ENCODE measurements at places on chromosomes 2 and 18.
A peak's percentile ranks its signal among the peaks of the same experiment; 100 is the strongest.

DNA sequence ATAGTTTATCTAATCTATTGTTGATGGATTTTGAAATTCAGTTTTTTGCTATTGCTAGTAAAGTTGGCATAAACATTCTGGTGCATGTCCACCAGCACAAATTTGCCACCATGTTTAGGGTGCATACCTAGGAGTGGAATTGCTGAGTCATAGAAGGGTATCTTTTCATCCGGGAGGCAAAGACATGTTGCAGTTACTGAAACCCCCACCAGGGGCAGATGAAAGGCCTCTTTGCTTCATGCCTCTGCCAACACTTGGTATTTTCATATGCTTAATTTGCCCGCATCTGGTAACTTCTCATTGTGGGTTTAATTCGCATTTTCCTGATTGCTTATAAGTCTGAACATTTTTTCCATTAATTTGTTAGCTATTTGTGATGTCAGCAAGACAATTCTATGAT is 8.2 kb downstream of the DCC start:
- DNase-seq, result peak; percentile 66

GRCh38 chr2:134398300-134398699 is 144.4 kb downstream of the MGAT5 start:
- DNase-seq, result no peak

DNA sequence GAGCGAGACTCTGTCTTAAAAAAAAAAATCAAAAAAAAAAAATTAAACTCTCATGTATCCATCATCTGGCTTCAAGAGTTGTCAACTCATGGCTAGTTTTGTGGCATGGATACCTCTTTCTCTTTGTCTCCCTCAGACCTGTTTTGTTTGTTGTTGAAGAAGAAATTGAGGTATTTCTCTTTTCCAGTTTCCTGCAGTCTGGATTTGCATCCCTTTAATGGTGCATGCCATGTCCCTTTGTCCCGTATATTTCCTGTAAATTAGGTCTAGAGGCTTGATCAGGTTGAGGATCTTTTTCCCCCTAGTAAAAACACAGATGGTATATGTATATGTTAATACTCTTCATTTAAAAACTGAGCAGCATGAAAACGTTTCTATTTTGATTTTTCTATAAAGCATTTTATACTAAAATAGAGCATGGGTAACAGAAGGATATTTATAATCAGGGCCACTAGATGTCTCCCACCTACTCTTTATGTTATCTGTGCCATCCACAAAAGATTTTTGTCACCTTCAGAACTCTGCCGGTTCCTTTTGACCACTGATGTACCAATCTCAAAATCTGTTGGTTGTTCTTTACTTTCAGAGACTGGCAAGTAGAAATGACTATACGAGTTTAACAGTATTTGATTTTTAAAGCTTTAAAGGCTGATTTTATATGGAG is 80.1 kb downstream of the GALNT1 start:
- peak; percentile 26 for DNase-seq

- no peak for DNase-seq
Observed at GRCh38 chr18:61608316-61608715, 275.1 kb downstream of the CDH20 start.

- peak; percentile 65 for DNase-seq
Observed at GRCh38 chr2:74481961-74482800, 617 bp downstream of the CCDC142 start.

- DNase-seq, result no peak
Observed at GRCh38 chr2:5868931-5869330, 176.7 kb downstream of the SOX11 start.

DNA sequence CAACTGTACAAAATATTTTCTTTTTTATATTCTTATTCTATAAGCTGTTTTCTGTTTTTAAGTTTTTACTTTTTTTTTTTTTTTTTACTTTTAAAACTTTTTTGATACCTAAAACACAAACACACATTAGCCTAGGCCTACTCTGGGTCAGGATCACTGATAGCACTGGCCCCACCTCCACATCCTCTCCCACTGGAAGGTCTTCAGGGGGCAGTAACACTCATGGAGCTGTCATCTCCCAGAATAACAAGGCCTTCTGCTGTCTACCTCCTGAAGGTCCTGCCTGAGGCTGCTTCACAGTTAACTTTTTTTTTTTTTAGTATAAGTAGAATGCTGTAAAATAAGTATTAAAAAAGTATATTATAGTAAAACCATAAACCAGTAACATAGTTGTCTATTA is 415.1 kb downstream of the PTPRM start:
- DNase-seq, result no peak

DNA sequence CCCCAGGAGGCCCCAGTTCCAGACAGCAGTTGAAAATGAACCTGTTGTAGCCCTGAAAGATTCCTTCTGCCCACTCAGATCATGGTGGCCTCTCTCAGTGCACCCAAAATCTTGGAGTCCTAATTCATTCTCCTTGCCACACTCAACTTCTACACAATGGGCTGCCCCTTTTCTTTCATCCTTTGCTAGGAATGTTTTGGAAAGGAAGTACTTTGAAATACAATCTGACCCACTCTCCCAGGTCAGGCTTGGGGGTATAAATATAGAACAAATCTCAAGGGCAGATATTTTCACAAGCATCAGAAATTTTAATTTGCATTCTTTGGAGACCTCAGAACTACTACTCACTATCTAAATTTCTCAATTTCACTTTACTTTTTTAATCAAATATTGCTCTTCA is 103.2 kb upstream of the SH3BP4 start:
- no peak for DNase-seq

DNA sequence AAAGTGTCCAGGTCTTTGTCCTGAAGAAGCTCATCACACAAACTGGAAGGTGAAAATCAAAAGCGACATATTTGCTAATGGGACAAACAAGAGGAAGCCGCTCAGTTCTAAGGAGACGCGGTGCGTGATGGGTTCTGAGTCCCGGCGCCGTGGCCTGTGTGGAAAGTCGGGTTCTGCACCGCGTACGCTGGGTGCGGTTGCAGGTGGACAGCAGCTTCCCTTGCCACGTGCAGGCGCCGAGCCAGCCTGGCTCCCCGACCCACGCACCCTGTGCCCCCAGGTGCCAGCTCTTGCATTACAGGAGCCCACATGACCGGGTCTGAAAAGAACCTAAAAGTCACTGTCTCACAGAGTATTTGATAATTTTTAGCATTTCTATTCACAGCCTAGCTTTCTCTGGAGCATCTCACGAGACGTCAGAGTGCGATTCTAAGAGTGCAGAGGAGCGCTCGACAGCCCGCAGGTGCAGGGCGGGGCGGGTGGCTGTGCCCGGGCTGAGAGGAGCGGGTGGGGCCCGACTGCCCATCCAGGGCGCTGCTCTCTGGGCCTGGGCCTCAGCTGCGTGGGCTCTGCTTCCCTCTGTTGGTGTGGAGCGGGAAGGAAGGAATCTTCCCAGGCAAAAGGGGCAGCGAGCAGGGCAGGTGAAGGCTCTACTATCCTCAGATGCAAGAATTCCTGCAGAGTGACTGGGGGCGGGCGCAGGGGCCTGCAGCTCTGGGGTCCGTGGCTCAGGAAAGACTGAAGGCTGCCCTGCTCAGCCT is 39.4 kb downstream of the MYT1L start:
- DNase-seq, result no peak

DNA sequence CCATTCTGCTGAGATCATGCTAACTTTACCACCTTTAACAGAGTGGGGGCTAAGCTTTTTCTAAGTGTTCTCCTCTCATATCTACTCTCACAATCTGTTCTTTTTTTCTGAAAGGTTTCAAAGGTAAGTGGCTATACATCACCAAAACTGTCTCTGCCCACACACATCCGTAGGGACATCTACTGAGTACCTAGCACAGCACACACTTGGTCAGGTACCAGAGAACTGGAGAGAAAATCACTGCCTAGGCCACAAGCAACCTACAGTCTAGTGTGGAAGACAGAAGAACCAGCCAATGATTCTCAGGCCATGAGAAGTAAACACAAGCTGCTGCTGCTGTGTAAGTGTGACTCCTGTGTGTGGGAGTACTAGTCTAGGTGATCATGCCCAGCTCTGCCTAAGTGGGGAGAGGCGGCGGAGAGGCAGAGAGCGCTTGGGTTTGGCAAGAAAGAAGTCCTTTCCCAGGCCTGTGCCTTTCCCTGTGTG is 176.1 kb upstream of the ZFP36L2 start:
- DNase-seq, result no peak

- no peak for DNase-seq
Observed at GRCh38 chr2:24403168-24403831, 43.0 kb upstream of the ITSN2 start.

DNA sequence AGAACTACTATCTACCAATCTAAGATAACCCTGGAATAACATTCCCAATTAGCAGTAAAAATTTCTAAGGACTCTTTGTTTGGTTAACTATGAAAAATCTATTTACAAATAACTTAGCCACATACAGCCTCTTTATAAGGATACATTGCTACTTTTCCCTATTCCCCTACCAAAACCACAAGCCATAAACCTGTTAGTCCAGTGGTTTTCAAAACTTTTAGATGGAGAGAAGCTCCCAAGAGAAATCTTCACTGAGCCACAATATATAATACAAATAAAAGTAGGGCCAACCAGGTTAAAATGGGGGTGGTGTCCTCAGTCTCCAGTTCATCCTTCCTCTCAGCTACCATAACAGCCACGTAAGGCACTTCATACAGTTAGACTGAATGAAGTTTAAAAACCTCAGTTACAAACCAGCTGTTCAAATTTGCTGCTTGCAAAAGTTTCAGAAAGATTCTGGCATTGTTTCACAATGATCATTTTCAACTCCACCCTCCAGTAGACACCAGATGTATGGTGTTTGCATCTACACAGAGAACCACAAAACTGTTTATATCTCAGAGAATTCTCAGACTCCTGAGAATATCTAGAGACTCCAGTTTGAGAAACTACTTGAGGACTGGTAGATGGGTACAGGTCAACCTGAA is 26.0 kb downstream of the SOS1 start:
- DNase-seq, result peak; percentile 27

DNA sequence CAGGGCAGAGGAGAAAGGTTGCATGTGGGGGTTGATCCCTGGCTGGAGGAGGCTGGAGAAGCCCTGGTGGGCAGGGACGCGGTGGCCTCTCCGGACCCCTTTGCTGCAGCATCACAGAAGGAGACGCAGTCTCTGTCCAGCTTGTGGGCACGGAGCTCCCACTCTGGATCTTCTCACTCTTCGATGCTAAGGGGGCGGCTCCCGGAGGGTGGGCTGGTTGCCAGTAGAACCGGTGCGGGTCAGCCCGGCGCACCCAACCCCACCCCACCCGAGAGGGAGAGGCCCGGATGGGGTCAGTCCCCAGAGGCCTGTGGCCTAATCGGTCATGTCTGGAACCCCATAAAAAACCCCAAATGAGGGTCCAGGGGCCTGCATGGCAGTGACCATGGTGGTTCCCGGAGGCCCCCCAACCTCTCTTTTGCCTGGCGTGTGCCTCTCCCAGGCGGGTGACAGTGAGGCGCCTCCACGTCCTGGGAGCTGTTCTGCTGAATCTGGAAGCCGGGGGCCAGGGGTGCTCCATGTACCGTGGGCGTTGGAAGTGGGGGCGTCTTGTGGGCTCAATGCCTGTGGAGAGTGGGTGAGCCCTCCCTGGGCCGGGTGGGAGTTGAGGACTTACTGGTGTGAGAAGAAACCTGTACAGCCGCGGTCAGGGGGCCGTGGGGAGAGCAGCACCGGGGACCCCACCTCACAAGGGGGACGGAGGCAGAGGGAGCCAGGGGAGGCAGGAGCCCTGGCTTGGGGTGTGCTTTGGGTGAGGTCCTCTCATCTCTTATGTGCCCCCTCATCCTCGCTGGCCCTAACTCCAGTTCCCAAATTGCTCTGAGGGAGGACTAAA is 79.6 kb downstream of the RTP5 start:
- no peak for DNase-seq

- DNase-seq, result no peak
Observed at GRCh38 chr2:224658780-224659405, 57.3 kb downstream of the CCDC195 start.

DNA sequence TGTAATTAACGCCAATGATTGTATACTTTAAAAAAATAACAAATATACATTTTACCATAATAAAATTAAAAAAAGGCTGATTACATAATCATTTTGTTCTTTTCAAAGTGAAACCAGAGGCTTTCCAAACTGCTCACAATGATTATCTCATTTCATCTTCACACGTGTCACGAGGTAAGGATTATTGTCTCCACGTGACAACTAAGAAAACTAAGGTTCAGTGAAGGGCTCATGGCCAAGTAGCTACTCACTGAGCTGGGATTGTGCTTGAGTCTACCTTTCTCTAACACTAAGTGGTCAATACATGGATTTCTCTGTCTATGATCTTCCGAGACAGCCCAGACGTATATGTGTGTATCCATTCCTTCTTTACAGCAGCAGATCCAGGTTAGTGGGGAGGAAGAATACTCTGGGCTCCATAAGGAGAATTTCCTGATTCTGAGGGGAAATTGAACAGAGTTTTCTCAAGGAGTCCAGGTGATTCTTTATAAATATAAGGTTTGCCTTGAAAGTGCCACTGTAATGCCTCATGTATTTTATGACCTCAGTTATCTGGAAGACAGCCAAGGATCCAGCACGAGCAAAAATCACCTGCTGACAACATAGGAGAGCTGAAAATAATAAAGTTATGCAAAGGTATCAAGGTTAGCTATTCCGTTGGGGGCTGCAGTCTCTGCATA is 25.6 kb upstream of the ACSL3 start:
- DNase-seq, result peak; percentile 13

DNA sequence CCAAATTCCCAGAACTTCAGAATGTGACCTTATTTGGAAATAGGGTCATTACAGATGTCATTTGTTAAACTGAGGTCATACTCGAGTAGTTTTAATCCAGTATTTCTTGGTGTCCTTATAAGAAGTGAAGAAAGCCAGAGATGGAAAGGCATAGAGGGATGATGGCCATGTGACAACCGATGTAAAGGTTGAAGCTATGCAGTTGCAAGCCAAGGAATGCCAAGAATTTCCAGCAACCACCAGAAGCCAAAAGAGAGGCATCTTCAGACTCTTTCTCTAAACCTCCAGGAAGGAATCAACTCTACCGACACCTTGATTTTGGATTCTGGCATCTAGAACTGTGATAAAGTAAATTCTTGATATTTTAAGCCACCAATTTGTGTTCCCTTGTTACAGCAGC is 242.2 kb downstream of the CDH20 start:
- no peak for DNase-seq

DNA sequence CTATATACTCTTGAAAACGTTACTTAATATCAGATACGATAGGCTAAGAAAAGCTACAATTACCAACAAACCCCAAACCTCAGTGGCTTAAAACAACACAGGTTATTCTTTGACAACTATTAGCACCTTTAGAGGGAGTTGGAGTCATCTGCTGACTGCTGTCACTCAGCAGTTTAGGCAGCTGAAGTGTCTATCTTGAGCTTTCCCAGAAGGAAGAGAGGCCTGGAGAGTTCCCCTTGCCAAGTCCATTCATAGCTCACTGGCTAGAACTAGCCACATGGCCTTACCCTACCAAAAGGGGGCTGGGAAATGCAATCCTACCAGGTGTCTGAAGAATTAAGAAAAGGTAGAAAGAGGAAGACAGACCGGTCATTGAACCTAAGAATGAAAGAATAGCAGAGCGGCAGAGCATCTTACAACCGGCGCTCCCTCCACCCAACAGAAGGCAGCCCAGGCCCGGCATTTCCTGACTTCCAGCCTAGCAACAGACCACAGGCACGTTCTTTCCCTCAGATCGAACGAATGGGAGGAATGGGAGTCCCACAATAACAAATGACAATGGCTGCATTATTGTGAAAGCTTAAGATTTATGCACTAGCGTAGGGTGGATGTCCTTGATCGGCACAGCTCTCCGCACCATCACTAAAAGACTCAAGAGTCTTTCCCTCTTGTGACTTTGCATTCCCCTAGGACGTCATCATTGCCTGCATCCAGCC is 211.2 kb upstream of the CTAGE1 start:
- no peak for DNase-seq

GRCh38 chr2:39851251-39851650 is 72.2 kb upstream of the THUMPD2 start:
- no peak for DNase-seq

GRCh38 chr18:75586130-75586889 is 158.8 kb upstream of the SMIM21 start:
- no peak for DNase-seq
